NCI-H2171 (cell line): ENCODE measurements at places on chromosomes 3 and 15.

GRCh38 chr3:72702997-72703396 lies 145.2 kb downstream of the SHQ1 start:
- DNase-seq: no peak

- peak; percentile 24 for DNase-seq
Measured at GRCh38 chr3:25427942-25428788, at the start of gene RARB. Gene RARB (plus strand): TSS chr3:25428263. CDS start chr3:25428732, 469 bp downstream.

GRCh38 chr15:40985541-40986330 lies 32.5 kb downstream of the CHAC1 start:
- DNase-seq: no peak

DNA sequence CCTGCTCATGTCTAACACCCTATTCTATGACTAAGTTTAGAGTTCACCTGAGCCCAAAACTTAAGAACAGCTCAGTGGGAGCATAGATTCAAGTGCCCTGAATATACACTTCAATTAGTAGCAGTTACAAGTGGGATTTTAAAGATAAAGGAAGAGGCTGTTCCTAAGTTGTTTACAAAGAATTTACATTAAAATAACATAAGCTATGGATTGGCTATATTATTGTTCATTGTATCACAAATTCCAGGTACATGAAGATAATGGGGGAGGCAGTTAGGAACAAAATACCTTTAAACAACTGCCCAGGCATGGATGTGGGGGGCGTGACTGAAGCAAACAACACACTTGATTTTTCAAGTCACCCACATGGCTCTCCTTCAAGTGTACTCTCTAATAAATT lies 52.7 kb downstream of the ROPN1B start:
- DNase-seq: no peak

GRCh38 chr15:76060118-76060989 lies 569 bp downstream of the TMEM266 start:
- no peak for DNase-seq
